ENCODE measurements at places on chromosomes 16 and 17.

GRCh38 chr16:1527836-1528811, 5.3 kb upstream of the TMEM204 start:
- peaks cover 8% of the 10 kb centered on the region for H3K36me3 ChIP-seq
- H3K4me3 ChIP-seq = no peak overlapping the region
- H3K4me1 ChIP-seq = peaks cover 9% of the 10 kb centered on the region
- H3K27me3 ChIP-seq = peaks cover 9% of the 10 kb centered on the region
- DNase-seq = no peak
- peak overlapping the region; percentile 87 for H3K27ac ChIP-seq

DNA sequence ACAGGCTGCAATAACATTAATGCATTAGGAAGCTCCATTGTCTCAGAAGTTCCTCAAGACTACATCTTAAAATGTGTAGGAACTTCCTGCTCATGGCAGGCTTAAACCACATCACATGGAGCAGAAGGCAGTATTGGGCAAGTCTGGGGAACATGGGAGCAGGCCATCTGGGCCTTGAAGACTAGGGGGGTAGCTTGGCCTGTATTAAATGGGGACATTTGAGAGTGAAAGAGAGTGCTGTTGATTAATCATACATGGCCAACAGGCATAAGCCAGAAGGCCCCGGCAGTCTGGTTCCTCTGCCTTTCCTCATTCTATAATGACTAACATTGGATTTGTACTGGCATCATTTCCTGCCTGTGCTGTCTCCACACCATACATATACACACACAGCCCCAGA, 25.2 kb upstream of the SLC5A11 start:
- no peaks in the 10 kb centered on the region for H3K4me1 ChIP-seq
- H3K4me3 ChIP-seq = no peak overlapping the region
- no peak for DNase-seq

GRCh38 chr16:80526418-80527061, 14.3 kb upstream of the DYNLRB2 start:
- no peak overlapping the region for H3K27ac ChIP-seq
- peak overlapping the region; percentile 41 for H3K4me3 ChIP-seq
- peaks cover 28% of the 10 kb centered on the region for H3K27me3 ChIP-seq
- H3K36me3 ChIP-seq = no peaks in the 10 kb centered on the region
- DNase-seq = peak; percentile 62

DNA sequence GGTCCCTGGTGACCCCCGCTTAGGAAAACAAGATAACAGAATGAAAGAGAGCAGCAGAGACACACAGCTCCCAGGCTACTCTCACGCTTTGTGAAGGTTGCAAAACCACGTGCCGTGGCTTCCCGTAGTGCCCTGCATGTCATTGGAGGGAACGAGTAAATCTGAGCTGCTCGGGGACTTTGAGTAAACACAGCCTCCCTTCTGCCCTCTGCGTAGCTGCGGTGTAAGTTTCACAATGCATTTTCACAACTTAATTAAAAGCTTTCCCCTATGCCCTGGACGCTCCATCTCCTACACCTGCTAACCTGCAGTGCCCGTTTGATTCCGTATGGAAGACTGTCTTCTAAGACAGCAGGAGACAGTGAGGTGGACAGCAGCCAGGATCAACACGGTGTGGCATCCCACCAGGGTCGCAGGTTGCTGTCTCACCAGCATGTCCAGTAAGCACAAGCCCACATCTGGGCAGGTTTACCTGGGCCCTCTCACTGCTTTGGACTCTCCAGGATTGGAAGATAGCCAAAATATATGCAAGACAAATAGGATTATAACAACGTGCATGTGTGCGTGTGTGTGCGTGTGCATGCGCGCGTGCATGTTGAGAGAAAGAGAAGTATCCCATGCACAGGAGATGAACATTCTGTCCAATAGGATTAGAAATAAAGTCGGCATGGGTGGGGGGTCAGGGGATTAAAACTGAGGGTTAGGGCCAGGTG, 116.4 kb upstream of the RCVRN start:
- peaks cover 11% of the 10 kb centered on the region for H3K27me3 ChIP-seq
- peaks cover 57% of the 10 kb centered on the region for H3K4me1 ChIP-seq
- peak; percentile 33 for DNase-seq
- no peaks in the 10 kb centered on the region for H3K36me3 ChIP-seq
- H3K4me3 ChIP-seq = peak overlapping the region; percentile 20

All from nephron progenitor cell (in vitro differentiated cells).